ENCODE measurements at places on chromosomes 11 and 22.

DNA sequence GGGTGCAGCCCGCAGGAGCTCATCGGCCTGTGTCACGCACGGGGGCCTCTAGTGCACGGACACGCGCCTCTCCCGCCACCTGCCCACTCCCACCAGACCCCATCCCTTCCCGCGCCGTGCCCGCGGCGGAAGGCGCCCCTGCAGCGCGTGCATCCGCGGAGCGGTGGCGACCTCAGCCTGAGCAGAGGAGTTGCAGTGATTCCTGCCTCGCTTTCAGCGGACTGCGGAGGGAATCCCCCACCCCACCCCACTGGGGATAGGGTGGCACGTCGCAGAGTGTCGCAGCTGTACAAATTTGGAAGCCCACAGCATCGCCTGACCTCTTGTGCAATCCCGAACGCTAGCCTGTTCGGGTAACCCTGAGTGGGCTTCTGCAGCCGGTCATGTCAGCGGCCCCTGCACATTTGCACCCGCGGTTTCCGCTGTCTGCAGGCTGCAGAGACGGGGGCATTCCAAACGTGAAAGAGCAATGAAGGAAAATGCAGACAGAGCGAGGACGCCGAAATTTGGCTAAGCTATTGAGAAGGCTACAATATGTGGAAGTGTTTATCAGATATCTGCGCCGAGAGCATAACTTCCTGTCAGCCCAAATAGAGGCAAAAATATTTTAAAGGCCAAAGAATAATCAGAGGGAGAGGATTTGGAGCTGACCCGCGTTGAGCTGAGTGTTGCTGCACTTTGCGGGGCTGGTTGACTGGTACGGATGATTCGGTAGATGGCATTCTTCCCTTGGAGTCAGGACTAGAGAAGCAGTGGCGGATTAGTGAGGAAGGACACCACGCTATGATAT lies 617 bp upstream of the ARHGAP20 start:
- DNase-seq, result no peak

DNA sequence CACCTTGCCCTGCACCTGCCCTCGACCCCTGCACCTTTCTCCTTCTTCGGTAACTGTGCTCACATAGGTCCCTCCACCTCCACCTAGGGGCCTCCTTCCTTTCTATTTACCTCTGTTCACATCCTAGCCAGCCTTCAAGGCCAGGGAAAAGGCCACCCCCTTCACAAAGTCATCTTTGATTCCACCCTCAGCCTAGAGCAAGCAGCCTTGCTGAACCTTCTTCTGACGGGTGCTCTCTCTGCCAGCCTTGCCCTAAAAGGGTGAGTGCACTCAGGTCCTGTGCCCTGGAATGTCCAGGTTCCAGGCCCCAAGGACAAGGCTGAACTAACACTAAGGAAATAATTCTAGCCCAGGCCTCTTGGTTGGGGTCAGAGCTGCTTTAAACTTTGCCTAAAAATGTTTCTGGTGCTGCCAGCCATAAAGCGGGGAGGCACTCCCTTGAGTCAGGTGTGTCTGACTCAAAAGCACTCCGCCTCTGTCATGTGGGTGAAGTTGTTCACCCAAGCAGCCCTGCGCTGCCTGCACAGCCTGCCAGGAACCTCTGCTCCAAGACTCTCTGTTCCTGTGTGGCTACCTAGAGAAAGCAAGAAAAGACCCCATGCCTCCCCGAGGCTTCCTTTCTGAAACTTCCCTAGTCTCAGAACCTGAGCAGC lies 9.2 kb upstream of the FAM83F start:
- DNase-seq, result no peak

- DNase-seq, result no peak
Observed at GRCh38 chr11:134244593-134244992, 8.6 kb downstream of the THYN1 start.

- no peak for DNase-seq
Observed at GRCh38 chr22:31278626-31279326, 13.5 kb downstream of the PIK3IP1 start.

- no peak for DNase-seq
Observed at GRCh38 chr11:124865902-124866851, 945 bp downstream of the ROBO3 start.

DNA sequence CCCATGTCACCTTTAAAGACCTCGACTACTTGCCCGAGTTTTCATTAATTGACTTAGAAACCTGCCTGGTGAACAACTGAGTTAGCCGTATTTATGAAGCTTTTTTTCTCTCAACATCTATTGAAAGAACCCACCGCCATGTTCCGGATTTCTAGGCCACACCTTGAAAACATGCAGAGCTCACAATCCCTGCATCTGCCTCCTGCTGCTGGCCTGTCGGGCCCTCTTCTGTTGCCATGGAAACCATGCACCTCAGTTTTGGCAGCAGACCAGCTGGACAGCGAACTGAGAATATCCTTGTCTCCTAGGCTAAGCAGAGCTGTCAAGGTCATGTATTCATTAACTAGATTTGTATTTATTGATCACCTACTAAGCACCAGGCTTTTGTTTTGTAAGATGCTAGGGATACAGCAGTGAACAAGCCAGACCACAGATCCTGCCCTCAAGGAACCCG lies 4.3 kb upstream of the PATZ1 start:
- DNase-seq, result no peak

- no peak for DNase-seq
Observed at GRCh38 chr11:118899706-118900360, 16.1 kb downstream of the CXCR5 start.

DNA sequence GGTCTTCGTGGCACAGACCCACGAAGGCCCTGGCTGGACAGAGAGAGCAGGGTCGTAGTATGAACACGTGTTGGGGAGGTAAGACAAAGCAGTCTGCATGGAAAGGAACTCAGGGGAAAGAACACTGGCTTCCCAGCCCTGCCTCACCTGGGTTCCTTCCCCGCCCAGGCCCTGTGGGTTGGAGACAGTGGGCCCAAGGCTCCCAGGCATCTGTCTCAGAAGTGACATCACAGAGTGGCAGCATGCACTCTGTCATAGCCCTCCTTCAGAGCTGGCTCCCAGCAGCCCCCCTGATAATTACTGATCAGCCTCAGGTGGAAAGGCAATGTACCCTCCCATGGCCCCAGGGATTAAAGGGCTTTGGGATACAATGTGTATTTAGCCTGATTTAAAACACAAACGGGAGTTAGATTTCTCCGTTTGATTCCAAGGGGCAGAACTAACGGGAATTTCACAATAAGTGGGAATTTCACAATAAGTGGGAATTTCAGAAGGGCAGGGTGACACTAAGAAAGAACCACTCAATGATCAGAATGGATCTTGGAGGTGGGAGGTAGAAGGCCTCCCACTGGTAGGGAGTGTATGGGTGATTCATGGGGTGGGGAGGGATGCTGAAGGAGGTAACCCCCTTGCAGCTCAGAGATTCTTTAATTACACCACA lies 65.1 kb downstream of the SLC22A12 start:
- no peak for DNase-seq

DNA sequence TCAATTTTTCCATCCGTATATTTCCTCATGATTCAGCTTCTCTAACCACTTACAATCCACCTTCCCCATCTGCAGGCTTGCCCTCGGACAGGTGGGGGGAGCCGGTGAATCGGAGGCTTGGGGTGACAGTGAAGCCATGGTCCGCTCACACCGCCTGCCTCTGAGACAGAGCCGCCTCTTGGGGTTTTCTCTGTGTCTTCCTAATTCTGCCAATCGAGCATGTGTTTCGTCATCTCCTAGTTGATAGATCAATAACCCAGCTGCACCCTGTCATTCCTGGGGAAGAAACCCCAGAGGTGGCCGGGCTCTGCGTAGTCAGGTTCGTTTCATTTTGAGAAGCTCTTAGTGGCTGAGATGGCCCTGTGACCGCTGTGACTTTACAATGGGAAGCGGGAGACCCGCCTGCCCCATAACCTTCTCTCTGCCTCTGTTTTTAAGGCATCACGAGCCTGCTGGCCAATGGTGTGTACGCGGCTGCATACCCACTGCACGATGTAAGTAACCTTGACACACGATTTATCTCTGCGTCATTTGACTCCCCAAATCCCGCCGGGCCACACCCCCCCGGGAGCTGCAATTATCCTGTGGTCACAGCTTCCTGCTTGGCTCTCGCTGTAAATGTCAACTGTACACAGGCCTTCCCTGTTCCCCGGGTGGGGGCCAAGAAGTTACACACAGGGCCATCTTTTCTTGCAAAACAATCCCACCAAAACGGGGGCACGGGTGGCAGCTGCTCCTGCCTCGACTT lies 33.3 kb downstream of the ANO1 start:
- DNase-seq, result no peak

GRCh38 chr22:50264104-50264745 lies 2.7 kb upstream of the MAPK12 start:
- DNase-seq, result no peak

GRCh38 chr11:26761361-26761809 lies 39.5 kb upstream of the SLC5A12 start:
- no peak for DNase-seq

DNA sequence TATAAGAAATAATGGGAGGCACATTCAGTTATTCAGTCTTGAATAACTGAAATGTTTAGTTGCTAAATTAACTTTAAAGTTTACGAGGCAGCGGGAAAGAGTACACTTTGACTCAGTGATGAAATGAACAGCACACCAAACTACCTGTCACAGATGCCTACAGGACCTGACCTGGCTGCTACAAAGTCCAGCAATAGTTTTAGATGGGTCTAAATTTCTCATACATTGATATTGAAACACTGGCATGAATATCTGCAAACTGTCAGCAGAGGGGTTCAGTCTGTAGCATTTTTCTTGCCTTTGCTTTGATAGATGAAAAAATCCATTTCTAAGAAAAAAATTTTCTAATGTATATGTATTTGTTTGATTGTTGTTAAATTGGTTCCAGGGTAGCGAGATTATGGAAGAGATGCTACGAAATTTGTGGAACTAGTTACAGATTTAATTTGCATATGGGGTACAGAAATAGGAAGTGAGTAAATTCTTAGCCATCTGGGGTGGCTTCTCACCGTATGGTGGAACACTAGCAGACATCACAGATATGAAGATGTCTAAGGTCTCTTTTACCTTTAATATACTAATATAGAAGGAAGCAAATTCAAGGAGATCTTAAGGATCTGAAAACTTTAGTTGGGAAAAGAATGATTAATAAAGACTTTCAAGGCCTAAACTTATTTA lies 20.8 kb upstream of the GAB2 start:
- no peak for DNase-seq

- DNase-seq, result no peak
Observed at GRCh38 chr22:46946383-46946962, 184.0 kb downstream of the TBC1D22A start.

DNA sequence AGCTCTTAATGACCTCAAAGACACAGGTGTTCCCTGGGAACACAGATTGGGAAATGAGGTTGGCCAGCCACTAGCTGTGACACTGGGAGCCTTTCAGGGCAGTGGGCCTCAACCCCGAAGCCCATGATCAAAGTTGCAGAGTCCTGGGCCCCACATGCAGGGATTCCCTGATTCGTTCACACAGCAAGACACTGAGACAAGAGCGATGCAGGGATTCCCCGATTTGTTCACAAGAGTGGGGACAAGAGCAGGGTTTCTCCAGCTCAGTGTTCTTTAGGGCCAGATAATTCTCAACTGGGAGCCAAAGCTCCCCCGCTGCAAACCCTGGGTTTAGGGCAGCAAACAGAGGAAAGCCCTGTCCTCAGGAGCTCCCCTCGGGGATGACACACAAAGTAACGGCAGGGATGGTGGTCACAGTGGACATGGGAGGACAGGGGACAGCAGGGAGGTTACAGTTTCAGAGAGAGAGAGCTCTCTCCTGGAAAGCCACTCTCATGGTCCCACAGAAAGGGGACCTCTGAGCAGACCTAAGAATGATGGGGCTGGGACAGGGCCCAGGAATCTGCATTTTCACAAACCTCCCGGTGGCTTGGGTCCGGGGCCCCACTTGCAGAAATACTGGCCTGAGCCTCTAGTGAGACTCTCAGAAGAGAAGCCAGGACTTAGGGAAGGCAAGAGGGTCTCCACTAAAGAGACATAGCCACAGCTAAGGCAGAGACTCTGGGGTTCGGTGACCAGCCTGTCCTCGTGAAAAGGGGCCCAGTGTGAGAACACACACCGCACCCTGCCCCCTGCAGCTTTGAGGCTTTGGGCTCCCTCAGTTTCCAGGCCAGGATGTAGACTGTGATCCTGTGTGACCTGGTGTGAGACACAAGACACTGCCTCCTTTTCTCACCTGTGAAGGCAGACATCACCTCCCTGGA lies 7.4 kb upstream of the GNAZ start:
- DNase-seq, result no peak

GRCh38 chr11:64745189-64745520 lies 1.2 kb upstream of the RASGRP2 start:
- DNase-seq, result peak; percentile 44

GRCh38 chr11:64553554-64554201 lies 37.3 kb upstream of the SLC22A12 start:
- DNase-seq, result peak; percentile 81

DNA sequence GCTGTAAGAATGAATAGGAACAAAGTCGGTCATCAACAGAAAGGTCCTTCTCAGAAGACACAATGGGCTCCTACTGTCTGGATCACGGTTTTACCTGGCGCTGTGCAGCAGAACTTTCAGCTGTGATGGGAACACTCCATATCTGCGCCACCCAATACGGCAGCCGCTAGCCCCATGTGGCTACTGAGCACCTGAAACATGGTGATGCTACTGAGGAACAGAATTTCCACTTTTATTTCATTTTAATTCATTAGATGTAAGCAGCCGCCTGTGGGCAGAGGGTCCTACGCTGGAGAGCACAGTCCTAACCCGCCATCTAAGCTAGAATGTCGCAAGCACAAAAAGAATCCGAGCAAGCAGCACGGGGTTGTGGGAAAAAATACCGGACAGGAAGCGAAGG lies 2.7 kb downstream of the SULT4A1 start:
- DNase-seq, result no peak

DNA sequence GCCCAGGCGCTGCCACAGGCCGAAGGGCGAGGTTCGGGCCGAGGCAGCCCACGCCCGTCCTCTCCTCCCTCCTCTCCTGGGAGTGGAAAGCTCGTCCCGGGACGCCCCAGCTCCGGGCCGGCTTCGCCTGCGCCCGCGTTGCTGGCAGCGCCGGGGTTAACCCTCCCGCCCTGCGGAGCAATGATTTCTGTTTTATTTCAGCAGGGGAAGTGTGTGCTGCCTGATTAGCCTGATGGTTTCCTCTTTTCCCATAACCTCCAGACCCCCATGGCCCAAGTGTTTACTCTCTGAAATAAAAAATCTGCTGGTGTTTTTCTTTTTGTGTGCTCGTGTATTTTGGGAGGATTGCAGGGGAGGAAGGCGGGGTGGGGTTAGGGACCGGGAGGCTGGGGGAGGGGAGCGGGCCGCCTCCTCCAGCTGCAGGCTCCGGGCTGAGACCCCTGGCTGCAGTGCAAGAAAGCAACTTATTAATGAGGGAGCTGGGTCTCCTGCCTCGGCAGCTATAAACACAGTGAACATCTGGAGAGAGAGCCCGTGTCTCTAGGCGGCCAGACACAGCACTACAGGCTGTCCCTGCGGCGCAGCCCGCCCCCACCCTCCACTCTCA lies 38.6 kb downstream of the ETS1 start:
- DNase-seq, result no peak

- DNase-seq, result no peak
Observed at GRCh38 chr11:74777877-74778276, 29.2 kb downstream of the RNF169 start.

DNA sequence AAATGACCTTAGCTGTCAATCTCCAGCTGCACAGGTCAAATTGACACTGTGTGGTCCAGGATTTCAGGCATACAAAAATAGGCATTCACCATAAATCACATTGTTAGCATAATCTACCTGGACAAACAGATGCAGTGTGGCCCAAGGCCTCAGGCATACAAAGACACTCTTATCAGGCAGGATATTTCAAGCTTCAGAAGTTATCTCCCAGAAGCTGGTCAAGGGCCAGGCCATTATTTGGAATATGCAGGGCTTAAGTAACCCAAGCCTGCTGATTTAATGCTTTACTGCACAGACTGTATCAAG lies 25.5 kb upstream of the HORMAD2 start:
- no peak for DNase-seq

GRCh38 chr11:116871248-116871647 lies 33.8 kb upstream of the APOA1 start:
- DNase-seq, result no peak
